ENCODE measurements at places on chromosomes 7 and 10.

GRCh38 chr7:47658886-47659635 is 77.2 kb upstream of the TNS3 start:
- DNase-seq: no peak

GRCh38 chr7:130953196-130953595 is 219.2 kb upstream of the KLF14 start:
- DNase-seq: no peak

DNA sequence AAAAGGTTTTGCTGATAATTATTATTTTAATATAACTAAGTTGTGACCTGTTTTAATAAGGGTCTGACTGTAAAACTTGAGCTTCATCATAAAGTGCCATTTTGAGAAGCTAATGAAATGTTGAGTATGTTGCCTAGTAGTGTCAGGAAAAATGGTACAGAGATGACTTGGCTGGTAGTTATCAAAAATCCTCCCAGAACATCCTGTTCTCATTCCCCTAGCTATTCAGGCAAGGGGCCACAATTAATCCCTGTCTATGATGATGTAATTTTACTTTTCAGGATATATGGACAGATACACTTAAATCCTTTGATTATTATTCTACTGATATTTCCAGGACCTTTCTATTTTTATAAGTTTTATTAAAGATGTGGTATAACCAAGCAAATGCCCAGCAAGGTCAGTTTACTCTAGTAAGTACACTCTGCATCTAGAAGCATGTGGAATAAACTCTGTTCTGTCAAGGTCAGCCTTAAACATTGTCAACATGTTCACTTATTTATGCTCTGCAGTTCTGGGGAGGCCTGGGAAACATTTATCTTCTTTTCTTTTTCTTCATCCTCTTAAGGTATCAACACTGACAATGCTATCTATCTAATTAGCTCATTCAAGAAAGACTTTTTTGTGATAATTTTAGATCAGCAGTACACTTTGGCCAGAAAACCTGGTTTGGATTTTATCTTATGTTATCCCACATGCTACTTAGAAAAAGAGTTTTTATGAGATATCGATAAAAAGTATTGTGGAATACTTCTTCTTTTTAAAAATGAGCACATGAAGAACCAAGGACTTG is 32.1 kb downstream of the BTRC start:
- DNase-seq: no peak

GRCh38 chr10:129023082-129023481 is 444.0 kb upstream of the MGMT start:
- DNase-seq: no peak

DNA sequence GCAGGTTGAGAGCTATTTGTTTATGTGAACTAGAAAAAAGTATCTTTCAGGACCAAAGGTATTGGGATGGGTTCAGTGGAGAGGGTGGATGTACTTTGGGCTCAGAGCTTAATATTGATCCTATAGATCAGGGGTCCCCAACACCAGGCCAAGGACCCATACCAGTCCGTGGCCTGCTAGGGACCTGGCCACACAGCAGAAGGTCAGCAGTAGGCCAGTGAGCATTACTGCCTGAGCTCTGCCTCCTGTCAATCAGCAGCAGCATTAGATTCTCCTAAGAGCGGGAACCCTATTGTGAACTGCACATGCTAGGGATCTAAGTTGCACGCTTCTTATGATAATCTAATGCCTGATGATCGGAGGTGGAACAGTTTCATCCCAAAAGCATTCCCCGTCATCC is 115.8 kb upstream of the WDR11 start:
- DNase-seq: no peak

GRCh38 chr7:139576179-139576973 is 52.9 kb downstream of the CLEC2L start:
- no peak for DNase-seq

GRCh38 chr10:104750291-104750690 is 109.2 kb downstream of the SORCS3 start:
- DNase-seq: no peak

- DNase-seq: no peak
Measured at GRCh38 chr10:108597031-108597430, 1326.3 kb downstream of the XPNPEP1 start.

DNA sequence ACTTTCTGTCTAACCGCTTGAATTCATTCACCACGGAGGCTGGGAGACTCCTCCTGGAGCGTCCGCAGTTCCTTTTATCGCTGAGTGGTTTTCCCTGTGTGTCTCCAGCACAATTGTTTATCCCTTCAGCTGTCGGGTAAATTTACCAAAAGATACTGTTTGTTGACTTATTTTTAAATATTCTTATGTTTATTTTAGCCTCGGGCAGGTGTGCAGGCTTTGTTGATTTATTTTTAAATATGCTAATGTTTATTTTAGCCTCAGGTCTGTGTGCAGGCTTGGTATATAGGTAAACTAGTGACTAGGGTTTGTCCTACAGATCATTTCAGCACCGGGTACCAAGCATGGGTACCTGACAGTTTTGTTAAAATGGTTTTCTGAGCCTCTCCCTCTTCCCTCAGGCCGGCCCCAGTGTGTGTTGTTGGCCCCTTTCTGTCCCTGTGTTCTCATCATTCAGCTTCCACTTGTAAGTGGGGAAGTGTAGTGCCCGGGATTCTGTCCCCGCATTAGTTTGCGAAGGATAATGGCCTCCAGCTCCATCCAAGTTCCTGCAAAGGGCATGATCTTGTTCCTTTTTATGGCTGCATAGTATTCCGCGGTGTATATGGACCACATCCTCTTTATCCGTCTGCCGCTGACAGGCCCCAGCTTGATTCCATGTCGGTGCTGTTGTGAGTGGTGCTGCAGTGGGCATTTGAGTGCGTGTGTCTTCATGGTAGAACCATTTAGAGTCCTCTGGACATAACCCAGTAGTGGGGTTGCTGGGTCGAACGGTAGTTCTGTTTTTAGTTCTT is 5.3 kb downstream of the GET4 start:
- no peak for DNase-seq

- DNase-seq: no peak
Measured at GRCh38 chr10:65805993-65806392, 1119.8 kb upstream of the LRRTM3 start.

DNA sequence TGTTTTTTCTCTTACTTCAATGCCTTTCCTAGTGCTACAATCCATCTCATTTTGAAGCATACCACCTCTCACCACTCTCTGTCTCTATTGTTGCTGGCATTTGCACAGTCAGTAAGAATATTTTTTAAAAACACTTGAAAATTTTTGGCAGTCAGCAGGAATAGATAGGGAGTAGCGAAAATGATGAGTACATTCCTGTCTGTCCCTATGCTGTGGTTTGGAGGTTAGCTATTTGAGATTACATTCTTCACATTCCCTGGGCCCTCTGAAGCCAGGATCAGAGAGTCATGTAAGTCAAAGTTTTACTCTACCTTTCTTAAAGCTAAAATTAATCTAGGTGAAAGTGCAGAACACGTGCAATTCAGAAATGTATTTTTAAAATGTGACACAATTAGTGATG is 53.0 kb upstream of the MAGI2 start:
- DNase-seq: no peak

- DNase-seq: no peak
Measured at GRCh38 chr10:86945361-86946212, 11.8 kb downstream of the MMRN2 start.

GRCh38 chr10:33519130-33519860 is 184.8 kb upstream of the NRP1 start:
- no peak for DNase-seq

- DNase-seq: no peak
Measured at GRCh38 chr7:48004032-48004431, 24.6 kb upstream of the HUS1 start.

DNA sequence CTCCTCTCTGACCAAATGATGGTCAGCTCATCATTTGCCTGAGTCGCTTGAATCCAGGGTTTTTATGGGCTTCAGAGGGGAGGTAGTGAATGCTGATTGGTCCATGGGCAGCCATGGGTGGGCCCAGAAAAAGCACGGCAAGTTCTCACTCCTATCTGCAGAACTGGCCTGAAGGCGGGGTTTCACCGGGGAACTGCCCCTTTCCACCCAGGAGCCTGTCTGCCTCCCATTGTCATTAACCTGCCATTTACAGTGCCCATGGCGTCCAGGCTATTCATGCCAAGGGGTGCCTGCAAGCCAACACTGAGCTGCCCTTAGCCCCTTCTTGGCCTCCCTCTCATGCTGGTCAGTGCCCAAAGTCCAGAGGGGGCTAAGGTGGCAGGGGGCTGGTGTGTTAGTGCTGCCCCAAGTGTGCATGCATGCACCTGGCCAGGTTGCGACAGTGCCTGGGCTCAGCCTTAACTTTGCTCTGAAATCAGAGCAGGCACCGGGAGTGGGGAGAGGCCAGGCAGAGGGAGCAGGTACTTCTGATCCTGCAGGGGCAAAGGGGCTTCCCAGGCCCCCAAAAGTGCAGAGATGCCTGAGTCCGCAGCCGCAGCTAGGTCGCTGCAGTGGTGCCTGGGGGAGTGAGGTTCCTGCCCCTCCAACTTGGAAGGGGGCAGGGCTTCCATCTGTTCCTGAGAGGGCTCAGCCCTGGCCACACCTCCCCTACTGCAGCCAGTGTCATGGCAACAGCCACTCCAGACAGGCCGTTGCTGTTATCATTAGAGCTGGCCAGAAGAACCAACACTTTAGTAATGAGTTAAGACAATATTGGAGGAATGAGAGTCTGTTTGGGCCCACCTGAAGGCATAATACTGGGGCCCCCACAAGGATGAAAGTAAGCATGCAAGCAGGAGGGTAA is 561.6 kb downstream of the GRM8 start:
- no peak for DNase-seq

GRCh38 chr10:24428410-24428782 is 219.5 kb downstream of the KIAA1217 start:
- no peak for DNase-seq

Measured in GOT3 (cell line).